Kidney capillary endothelial cell (primary cell): ENCODE measurements at places on chromosomes 5 and 9.

DNA sequence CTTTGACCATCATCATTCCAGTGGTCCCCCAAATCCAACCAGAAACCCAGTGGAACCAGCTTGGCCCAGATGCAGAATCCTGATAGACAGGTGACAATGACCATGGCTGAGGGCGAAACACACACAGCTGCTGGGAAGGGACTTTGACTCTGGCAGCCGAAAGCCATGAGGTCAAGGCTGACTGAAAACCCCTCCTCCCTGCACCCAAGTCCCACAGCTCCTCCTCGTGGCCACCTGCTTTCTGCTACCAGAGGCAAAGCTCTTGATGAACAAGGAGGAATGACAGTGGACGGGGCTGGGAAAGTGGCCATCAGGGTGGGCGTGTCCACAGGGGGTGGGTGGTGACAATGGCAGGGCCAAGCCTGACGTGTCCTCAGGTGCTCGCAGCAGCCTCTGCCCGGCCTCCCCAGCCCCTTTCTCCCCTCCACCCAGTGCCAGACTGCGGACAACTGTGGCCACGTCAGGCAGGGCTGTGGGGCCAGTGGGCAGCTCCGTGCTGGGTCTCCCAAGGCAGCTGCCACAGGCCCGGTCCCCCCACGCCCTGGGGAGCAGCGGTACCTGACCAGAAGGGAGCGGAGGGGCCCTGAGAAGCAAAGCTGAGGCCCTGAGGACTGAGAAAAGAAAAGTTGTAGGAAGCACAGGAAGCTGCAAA lies 30.8 kb upstream of the SARDH start:
- no peak for DNase-seq

GRCh38 chr5:43007911-43008362 lies 32.2 kb downstream of the ANXA2R start:
- peak; percentile 76 for DNase-seq

- DNase-seq, result no peak
Observed at GRCh38 chr5:148979083-148979723, 83.7 kb downstream of the SH3TC2 start.

DNA sequence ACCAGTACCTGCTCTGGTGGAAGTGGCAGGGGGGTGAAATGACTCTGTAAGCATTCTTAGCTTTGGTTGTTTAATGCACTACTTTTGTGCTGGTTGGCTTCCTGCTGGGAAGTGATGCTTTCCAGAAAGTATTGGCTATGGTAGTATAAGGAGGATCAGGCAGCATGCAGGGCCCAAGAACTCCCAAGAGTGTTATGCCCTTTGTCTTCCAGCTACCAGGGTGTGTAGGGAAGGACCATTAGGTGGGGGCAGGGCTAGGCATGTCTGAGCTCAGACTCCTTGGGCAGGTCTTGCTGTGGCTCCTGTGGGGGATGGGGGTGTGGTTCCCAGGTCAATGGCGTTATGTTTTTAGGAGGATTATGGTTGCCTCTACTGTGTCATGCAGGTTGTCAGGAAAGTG lies 135.8 kb upstream of the TRPC7 start:
- DNase-seq, result no peak

DNA sequence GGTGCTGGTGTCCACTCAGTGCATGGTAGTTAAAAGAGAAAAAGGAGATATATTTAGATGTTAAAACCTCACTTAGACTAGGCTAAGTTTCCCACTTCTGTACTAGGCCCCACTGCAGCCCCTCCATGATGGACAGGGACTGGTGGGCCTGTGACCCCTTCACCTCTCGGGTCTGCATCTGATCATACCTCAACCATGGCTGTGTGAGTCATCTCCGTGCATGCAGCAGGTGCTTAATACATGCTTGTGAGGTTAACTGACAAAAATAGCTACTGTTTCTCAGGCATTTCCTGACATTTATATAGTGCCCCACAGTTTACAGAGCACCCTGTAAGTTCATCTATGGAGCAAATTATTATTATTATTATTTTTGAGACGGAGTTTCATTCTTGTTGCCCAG lies 8.4 kb upstream of the URM1 start:
- no peak for DNase-seq

- no peak for DNase-seq
Observed at GRCh38 chr5:139552893-139553575, 8.1 kb upstream of the UBE2D2 start.

DNA sequence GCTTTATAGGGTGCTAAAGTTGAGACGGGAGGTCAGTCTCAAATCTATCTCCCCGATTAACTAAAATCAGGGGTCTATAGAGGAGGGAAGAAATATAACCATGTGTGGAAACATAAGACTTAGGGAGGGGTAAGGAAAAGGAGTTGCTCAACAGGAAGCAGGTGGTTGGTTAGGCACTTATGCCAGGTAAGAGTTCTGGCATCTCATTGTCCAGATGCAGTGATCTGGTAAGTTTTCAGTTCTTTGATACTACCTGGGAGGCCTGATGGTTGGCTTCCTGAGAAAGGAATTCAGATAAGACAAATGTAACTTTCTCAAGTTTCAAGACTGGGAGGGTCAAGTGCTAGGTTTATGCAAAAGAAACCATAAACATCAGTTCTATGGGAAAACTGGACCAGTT lies 47.7 kb downstream of the CERT1 start:
- no peak for DNase-seq

DNA sequence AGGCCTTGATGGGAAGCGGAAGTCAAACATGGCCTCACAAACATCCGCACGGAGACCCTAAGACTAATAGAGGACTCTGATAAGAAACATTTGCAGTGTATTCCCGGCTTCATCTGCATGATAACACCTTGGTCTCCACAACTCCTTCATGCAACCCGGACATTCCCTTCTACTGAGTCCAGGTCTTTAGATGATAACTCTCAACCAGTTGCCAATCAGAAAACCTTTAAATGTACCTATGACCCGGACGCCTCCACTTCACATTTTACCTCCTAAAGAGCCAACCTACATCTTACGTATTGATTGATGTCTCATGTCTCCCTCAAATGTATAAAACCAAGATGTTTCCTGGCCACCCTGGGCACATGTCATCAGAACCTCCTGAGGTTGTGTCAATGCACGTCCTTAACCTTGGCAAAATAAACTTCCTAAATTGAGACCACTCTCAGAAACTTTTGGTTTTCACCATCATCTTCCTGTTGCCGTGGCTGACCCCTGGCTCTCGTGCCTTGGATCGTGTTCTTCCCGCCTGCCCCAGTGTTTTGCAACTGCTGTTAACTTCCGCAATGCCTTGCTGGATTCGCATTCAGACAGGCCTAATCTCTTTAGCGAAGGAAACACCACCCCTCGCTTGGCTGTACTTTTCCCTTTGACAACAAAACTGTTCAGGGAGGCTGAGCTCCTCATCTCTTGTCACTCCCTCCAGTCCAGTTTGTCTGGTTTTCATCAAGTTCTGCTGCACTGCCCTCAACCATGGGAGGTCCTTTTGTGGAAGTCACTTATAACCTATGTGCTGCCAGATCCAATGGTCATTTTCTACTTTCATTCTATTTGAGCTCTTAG lies 1.1 kb upstream of the DAP start:
- no peak for DNase-seq
